ENCODE measurements at places on chromosomes 7 and 10. TPM values are rescaled to one million over a fixed set of nuclear protein-coding genes. Genes with fewer than 3 reads are reported as not detected.

LRIT1 gene
- total RNA-seq, result not detected

FBXO24 gene
- 0.47 TPM for total RNA-seq

ZNF503 gene
- 16.4 TPM for total RNA-seq

GJD4 gene
- not detected for total RNA-seq

CARD11 gene
- total RNA-seq, result not detected

EN2 gene
- not detected for total RNA-seq

NSUN6 gene
- 13.5 TPM for total RNA-seq

SPRN gene
- 0.63 TPM for total RNA-seq

FAM131B gene
- 8.2 TPM for total RNA-seq

AUTS2 gene
- 1.9 TPM for total RNA-seq

ZNF804B gene
- not detected for total RNA-seq

BLNK gene
- 0.09 TPM for total RNA-seq

ASAH2 gene
- total RNA-seq, result 0.26 TPM

HOXA3 gene
- 1.3 TPM for total RNA-seq

ENO4 gene
- total RNA-seq, result 0.34 TPM
